Right ventricle myocardium inferior (tissue), 1 donor: ENCODE measurements at places on chromosomes 12 and 14. TPM values are rescaled to one million over a fixed set of nuclear protein-coding genes. Genes with fewer than 3 reads are reported as not detected.
A peak's percentile ranks its signal among the peaks of the same experiment; 100 is the strongest.

DNA sequence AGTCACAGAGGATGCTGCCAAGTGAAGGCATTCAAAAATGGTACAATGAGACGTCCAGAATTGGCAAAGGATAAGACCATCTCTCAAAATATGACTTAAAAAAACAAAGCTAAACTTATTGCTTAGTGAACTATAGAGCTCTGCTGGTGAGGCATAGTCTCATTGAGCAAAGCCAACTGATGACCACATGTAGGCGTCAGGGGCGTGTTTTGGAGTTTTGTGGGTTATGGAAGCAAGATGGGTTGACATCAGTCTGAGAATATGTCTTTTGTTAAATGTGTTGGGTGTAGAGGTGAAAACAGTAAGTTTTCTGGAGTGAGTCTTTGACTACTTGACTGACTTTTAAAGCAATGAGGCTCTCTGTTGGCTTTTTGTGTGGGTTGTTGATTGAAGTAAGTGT lies 47.2 kb downstream of the ATL1 start:
- DNase-seq: no peak

GRCh38 chr14:99687284-99688209 lies 3.4 kb downstream of the CYP46A1 start:
- DNase-seq: peak; percentile 53

GRCh38 chr12:132734206-132734605 lies 23.6 kb downstream of the PGAM5 start:
- DNase-seq: no peak

DNA sequence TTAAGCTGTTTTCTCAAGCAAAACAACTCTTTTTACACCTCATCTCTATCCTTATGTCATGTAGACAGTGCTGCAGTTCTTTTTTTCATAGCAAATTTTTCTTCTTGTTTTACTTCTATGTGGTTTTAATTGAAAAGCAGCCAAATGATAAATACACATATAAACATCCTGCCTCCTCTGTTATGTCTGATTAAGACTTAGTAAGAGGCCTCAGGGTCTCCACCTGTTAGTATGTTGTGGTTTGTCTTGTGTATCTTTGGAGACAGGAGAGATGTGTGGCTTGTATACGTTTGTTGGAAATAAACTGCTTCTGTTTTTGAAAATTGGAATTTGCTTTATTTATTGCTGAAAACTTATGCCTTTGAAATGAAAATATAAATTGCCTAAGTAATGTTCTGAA lies 32.0 kb downstream of the PEX5 start:
- no peak for DNase-seq

GRCh38 chr14:92744198-92744597 lies 4.2 kb downstream of the LGMN start:
- no peak for DNase-seq

- no peak for DNase-seq
Observed at GRCh38 chr14:64926398-64926995, 12.2 kb downstream of the CHURC1 start.

- DNase-seq: no peak
Observed at GRCh38 chr12:109841356-109841755, 8.2 kb upstream of the TRPV4 start.

DNA sequence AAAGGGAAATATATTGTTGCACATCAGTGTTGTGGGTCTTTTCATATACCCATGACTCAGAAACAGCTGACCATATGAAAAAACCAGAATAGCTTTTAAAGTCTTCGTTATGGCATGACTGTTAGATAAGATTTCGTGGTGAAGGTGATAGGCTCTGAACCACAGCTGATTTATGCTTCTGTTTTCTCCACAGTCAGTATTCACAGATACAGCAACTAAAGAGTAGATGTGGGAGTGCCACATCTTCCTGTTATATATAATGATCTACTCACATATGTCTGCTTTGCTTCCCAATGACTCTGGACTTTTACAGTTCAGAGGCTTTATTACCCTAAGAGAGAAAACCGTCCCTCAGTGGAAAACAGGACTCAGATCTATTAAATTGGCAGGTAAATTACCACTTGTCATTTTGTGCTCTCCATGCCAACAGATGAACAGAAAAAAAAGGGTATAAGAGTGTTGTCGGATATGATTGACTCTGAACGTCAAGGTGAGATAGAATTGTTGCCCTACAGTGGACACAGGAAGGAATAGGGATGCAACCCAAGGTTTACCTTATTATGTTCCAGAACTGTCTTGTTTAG lies 1037.1 kb downstream of the GALC start:
- no peak for DNase-seq

DNA sequence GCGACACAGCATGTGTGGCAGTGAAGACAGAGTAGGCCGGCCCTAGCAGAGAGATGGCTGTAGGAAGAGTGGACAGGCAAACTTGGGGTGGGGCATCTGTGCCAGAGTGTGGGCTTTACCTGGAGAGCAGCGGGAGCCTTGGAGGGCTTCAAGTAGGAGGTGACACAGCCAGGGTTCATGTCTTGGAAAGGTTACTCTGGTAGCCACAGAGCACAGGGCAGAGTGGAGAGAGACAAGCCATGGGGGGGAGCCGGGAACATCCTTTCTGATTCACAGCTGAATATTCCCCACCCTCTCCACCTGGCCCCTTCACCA lies 53.5 kb upstream of the DIO3 start:
- DNase-seq: peak; percentile 28

DNA sequence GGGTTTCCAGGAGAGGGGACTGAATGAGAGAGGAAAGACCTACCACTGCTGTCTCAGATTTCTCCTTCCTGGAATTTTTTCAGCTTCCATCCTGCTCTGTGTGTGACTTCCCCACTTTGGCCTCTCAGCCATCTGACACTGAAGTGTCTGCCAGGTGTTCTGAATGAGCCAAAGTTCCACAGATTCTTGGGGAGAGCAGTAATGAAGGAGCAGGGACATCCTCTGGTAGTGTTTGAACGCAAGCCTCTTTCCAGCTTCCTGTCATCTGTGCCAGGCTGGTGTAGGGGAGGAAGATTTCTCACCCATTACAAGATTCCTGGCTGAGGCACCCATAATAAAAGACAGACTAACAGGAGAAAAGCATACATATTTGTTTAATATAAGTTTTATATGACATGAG lies 141.7 kb upstream of the NRXN3 start:
- no peak for DNase-seq

The NDUFB1 gene
- 635 TPM for total RNA-seq

The IL22 gene
- total RNA-seq: not detected

The RNASE7 gene
- total RNA-seq: not detected
